Umbilical cord (tissue), 2 donors: ENCODE measurements at places on chromosomes 7 and 10. TPM values are rescaled to one million over a fixed set of nuclear protein-coding genes. Genes with fewer than 3 reads are reported as not detected.

DNA sequence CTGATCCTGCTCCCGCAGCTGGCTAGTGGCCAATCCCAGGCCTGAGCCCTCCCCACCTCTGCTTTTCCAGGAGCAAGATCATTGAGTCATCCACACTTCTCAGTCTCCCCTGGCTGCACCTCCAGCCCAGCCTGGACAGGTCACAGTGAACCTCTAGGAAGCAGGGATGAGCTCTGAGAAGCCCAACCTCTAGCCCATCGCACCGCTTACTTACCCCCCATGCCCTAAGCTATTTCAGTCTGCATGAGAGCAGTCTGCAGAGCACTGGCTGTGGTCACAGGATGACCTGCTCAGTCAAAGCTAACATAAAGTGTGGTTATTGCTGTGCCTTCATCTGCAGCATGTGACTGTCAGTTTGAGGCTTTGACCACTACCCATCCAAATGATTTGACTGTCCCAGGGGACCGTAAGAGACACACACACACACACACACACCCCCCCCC lies 129.2 kb downstream of the SORBS1 start:
- DNase-seq = no peak

- DNase-seq = peak; percentile 35
These were observed 17.3 kb downstream of the TLL2 start for GRCh38 chr10:96496281-96496925.

DNA sequence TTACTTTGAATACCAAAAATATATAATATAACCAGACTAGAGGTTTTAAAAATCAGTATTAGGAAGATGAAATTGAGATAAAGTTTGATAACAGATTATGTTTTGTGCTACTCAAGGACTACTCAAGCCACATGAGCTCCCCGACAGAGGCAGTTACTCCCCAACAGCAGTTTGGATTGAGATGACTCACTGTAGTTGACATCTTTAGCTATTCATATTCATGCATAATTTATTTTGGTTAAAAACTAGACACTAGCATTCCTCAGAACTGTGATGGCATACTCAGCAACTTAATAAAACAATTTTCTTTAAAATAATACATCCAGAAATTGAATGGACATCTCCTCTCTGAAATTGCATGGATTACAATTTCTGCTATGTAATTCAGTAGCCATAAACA lies 19.6 kb downstream of the PCLO start:
- DNase-seq = no peak

DNA sequence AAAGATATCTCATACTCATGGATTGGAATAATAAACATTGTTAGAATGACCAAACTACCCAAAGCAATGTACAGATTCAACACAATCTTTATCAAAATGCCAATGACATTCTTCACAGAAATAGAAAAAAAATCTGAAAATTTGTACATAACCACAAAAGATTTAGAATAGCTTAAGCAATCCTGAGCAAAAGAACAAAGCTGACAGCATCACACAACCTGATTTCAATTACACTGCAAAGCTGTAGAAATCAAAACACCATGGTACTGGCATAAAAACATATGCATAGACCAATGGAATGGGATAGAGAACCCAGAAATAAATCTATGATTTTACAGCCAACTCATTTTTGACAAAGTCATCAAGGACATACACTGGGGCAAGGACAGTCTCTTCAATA lies 130.0 kb upstream of the TMEM72 start:
- no peak for DNase-seq

- no peak for DNase-seq
These were observed 49.2 kb downstream of the ADRA2A start for GRCh38 chr10:111126077-111126476.

GRCh38 chr7:27804139-27804538 lies 64.2 kb downstream of the TAX1BP1 start:
- no peak for DNase-seq

DNA sequence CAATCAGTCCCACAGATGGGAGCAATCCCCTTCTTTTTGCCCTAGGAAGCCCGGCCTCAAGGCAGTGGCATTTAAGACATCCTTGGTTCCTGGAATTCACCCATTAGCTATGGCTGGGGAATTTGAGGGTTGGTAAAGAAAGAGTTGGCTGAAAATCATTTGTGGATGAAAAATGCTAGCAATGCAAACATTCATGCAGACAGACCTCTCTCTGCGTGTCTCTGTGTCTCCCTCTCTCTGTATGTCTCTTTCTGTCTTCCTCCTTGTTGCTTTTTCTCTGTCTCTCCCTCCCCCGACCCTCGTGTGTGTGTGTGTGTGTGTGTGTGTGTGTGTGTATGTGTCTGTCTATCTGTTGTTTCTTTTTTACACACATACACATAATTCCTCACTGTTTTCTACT lies 19.4 kb downstream of the LDB3 start:
- peak; percentile 81 for DNase-seq

DNA sequence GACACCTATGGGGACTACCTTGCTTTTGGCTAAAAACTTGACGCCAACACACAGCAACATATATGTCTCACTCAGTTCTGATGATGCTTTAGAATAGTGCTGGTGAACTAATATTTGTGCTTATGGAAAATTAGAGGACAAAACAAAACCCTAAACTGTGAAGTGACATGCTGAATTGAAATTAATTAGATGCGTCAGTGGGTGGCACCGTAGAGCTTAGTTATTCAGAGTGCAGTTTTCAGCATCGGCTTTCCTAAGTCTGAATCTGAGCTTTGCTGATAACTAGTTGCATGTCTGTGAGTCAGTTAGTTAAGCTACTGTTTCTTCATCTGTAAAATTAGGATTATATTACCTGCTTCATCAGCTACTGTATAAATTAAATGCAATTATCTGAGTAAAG lies 245.0 kb upstream of the SORCS1 start:
- DNase-seq = peak; percentile 28

PLCE1 gene
- 47.4 TPM for total RNA-seq

PON1 gene
- 0.24 TPM for total RNA-seq

HOXA4 gene
- total RNA-seq = 4.1 TPM

CXCL12 gene
- 10.4 TPM for total RNA-seq
